ENCODE measurements at places on chromosomes 2 and 18.

DNA sequence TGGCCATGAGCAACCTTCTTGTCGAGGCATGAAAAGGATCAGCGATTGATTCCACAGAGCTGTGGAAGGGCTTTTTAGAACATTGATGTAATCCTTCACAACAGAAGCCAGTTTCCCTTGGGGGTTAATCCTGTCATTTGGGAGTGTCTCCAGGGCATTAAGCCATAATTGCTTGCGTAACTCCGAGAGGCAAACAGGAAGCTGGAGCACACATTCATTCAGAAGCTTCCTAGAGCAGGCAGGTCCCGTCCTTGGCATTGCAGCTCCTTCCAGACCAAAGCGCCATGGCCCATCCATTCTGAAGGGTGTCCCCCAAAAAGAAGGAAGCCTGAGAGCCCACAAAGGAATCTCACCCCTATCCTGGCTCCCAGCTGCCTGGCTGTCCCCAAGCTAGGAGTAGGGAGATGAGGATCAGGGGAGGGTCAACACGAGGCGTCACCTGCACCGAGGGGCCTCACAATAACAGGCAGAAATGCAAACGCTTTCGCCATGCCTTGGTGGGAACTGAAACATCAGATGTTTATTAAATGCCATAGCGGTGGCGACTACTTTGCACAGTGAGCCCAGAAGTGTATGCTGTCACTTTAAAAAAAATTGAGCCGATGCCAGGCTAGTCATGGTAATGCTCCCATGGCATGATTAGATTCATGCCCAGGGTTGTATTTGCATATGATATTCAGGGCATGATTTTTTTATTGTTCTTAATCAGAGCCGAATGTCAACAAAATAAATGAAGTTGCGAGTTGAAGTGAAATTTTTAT, 339.4 kb downstream of the BCL11A start:
- no peak for DNase-seq

GRCh38 chr2:236833501-236834073, 252.1 kb upstream of the COPS8 start:
- DNase-seq = no peak

DNA sequence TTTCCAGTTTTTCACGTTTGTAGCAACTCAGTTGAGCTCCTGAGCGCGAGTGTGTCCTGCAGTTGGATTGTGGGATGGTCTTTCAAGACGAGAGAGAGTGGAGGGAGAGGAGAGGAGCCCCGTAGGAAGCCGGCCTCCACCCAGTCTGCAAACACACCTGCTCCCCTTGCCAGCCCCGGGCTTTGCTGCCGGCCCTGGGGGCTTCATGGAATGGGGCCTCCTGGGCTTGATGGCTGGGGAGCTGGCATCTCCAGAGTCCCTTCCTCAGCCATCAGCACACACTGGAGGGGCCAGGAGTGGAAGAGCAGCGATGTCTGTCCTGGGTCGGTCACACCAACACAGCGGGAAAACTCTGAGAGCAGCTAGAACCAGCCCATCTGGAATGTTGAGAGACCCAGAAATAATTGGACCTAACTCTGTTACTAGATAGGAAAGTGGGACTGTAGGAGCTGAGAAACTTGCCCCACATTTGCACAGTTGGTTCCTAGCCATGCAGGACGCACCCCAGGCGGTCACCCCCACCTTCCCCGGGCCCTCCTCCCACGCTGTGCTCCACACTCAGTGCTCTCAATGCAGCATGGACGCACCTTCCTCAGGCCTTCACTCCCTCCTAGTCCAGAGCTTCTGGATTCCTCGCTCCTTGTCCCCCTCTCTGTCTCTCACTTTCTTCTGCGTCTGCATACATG, 69.6 kb downstream of the PTGR3 start:
- no peak for DNase-seq

DNA sequence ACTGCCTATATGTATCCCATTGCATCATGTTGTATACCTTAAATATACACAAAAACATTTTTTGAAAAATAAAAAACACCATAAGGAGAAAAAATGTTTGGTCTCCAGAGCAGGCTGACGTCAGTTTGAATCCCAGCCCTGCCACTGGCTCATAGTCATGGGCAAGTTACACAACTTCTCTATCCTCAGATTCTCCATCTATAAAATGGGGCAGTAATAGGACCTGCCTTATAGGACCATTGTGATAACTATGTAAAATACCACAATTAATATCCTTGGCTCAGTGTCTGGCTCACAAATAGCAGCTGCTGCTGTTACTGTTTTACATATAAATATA, 135.6 kb downstream of the SMAD7 start:
- no peak for DNase-seq

Data from stimulated activated CD4-positive, alpha-beta T cell treated with anti-CD3 and anti-CD28 coated beads, Interleukin-2, amount 100 ng/mL, for 48 hours (primary cell).